ENCODE measurements at places on chromosomes 5 and 9. TPM values are rescaled to one million over a fixed set of nuclear protein-coding genes. Genes with fewer than 3 reads are reported as not detected.

Gene SLC4A9
- 0.54 TPM for total RNA-seq

Gene JAKMIP2
- total RNA-seq: 0.08 TPM

Gene PCDHA11
- 2.0 TPM for total RNA-seq

DNA sequence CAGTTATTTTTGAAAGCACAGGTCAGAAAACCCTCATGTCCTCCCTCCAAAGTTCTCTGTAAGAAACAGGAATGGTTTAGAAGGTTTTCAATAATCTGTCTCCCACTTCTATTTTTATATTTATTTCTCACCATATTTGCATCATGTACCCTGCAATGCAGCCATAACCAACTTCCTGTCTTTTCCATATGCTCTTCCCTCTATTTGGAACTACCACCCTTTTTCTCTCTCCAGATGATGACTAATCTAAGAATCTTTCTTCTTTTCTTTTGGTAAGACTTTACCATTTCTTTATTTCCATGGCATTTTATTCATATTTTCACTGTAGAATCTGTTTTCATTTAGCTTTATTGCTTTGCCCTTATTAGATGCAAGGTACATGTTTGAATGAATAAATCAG lies 33.9 kb downstream of the MAN2A1 start:
- DNase-seq: no peak

- no peak for DNase-seq
These were observed 30.1 kb downstream of the SLIT3 start for GRCh38 chr5:169270827-169271226.

DNA sequence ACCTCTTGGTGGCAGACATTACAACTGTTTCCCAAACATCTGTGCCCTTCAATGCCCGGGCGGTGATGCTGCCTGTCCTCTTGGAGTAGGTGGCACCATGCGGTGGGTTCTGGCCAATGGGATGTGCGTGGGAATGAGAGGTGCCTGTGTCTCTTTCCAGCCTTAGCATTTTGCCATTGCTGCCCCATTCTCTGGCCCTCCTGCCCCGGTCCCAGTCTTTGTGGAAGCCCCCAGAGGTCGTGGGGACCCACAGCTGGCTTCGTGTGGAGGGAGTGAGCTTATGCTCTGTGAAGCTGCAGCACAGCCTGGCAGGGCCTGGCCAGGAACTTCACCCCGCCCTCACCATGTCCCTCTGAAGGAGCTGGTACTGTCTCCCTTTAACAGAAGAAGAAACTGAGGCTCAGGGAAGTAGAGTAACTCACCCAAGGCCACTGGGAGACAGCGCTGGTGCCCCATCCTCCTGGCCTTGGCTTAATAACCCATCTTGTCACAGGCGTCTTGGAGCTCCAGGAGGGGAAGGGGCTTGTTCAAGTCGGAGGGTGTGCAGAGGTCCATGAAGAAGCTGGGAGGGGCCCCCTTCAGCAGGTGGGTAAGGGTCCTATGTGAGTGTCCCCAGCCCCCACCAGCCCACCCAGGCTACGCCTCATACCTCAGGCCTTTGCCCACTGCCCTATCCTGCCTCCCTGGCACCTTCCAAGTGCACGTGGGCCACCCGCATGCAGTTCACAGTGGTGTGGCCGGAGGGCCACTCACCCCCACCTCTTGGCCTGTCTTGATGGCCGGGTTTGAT lies 173.6 kb downstream of the GAPVD1 start:
- no peak for DNase-seq

- DNase-seq: no peak
These were observed 76.0 kb downstream of the NSD1 start for GRCh38 chr5:177209610-177210009.

GRCh38 chr9:27505744-27506161 lies 18.3 kb upstream of the IFNK start:
- DNase-seq: peak; percentile 69

DNA sequence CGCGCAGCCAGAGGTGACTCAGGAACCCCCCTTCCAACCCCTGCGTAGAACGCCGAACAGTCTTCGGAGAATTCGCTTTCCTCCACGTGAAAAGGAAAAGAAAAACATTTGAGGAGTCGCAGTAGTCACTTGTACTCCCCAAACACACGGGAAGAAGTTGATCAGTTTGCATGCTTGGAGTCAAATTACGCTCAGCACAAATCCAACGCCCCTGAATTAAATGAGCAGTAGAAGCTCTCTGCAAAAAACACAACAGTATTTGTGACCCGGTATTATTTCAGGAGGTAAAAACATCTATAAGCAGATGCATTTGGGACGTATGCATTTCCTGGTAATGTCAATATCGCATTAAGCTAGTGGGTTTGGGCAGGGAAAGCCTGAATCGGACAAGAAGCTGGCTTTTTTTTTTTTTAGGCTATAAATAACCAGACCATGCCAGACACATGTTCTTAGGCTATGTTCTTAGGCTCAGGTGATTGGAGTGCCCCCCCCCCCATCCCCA lies 854 bp upstream of the ARL15 start:
- DNase-seq: peak; percentile 36

DNA sequence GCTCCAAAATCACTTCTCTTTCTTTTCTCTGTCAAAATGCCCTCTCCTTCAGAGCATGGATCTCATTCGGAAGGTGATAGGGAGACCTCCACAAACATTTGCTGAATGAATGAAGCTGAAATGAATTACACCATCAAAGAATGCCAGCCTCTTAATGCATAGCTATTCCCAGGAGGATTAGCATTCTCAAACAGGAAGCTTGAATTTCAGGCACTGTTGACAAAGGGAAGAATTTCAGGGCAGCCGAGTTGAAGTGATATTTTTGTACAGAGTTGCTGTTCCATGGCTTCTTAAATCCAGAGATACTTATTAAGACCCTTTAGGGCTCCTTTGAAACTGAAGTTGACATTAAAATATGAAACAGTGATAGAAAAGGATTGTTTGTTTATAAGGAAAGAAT lies 18.8 kb downstream of the HBEGF start:
- no peak for DNase-seq
